ENCODE measurements at places on chromosomes 11 and 22. TPM values are rescaled to one million over a fixed set of nuclear protein-coding genes. Genes with fewer than 3 reads are reported as not detected.

The KCNJ1 gene
- polyA plus RNA-seq = not detected

The CYTH4 gene
- not detected for polyA plus RNA-seq

DNA sequence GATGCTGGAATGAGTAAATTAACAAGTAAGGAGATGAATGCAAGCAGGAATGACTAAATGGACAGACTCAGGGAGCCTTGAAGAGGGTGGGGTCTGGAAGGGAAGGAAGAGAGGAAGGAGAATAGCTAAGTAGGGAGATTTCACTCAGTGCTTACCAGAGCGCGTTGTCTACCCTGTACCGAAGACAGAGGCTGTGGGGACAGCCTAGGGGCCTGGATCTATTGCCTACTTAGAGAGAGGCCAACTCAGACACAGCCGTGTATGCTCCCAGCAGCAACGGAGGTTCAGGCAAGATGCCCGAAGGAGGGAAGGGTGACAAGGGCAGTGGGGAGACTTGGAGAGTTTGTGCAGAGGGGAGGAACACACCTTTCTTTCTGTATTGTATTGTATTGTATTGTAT lies at the start of gene FOLR2:
FOLR2 (plus strand) TSS at position 157 of the 400 bp plus-strand sequence. CDS start 1,791 bp downstream, outside the sequence.
- DNase-seq = no peak

DNA sequence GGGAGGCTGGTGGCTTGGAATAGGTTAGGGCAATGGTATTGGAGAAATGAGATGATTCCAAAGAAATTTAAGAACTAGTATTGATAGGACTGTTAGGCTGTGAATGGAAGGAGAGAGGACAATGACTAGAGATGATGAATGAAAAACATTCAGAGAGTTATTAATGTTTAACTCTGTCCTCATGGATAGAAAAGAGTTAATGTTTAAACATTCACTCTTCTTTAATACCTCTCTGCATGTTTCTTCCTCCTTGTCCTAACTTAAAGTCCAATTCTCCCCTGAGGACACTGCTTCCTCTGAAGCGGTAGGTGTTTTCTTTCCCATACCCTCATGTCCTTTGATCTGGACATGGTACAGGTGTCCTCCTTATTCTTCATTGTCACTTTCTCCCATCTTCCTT lies 13.4 kb downstream of the CHEK1 start:
- DNase-seq = no peak

DNA sequence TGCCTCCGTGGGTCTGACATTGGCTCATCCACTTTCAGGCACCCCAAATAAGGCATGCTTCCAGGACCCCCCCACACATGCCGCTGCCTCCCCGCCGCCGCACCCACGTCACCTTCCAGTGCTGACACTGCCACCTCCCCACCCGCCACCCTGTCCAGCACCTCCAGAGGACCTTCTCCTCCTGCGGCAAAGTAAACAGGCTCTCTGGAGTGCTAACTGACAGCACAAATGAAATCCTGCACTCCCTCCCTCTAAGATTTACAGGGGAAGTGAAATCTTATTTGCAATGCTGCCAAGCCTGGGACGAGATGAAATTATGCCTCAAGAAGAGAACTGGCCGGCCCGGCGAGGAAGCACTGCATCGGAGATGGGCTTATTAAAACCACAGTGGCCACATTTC lies 35.3 kb downstream of the MACROD1 start:
- DNase-seq = no peak

GRCh38 chr11:118928870-118929500 lies 3.3 kb upstream of the BCL9L start:
- peak; percentile 79 for DNase-seq

DNA sequence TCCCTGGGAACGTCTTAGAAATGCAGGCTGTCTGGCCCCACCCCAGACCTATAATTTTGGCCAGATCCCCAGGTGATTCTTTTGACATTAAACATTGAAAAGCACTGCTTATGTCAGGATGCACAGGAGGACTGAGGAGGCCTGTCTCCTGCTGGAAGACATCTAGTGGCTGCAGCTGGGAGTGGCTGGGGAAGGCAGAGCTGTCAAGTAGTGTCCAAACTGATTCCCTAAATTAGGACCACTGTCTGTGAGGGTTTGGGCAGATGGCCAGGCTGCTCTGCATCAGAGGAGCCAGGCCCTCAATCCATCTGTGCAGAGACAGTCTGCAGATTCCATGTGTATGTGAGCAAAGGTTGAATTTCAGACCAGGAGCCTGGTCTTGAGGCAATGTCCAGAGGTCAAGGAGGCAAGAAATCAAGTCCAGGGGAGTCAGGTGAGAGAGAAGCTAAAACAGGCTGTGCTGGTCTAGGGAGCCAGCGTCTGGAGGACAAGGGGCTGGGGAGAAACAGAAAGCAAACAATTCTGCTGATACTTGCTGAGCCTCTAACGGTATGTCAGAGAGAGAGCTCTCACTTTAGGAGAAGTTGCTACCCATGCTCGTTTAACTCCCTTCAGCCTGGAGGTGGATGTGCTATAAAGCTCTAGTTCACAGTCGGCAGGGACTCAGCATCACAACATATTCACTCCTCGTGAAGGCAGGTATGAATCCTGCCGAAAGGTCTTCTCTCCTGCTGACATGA lies 15.3 kb upstream of the SYTL2 start:
- DNase-seq = peak; percentile 65

DNA sequence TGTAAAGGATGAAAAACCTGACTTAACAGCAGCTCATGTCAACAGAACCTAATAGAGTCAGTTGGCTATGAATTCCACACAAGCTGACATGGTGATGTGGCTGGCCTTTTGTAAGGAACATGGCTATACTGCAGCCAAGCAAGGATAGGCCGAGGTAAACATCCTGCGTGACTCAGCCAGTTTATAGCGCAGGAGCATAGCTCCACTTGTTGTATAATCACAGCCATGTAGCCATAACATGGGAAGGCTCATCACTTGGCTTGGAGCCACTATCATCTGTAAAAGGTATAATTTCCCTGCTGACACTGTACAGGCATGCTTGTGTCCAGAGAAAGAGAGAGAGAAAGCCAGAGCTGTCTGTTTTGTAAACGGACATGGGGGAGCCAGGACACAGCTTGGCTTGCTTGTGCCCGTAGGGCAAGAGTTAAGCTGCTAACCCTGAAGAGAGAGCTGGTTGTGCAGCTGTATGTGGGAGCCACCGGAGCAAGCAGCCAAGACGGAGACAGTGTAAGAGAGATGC lies 104.4 kb upstream of the PLET1 start:
- peak; percentile 91 for DNase-seq

DNA sequence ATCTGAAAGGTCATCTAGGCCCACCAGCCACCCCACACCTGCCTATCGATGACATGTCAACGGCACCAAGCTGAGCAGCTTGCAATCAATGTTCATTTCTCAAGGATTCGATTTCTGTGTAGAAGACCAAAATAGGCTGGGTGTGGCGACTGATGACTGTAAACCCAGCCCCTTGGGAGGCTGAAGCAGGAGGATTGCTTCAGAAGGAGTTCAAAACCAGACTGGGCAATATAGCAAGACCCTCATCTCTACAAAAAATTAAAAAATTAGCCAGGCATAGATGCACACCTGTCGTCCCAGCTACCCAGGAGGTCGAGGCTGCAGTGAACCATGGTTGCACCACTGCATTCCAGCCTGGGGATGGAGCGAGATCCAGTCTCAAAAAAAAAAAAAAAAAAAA lies 108.7 kb downstream of the MICAL3 start:
- DNase-seq = no peak

DNA sequence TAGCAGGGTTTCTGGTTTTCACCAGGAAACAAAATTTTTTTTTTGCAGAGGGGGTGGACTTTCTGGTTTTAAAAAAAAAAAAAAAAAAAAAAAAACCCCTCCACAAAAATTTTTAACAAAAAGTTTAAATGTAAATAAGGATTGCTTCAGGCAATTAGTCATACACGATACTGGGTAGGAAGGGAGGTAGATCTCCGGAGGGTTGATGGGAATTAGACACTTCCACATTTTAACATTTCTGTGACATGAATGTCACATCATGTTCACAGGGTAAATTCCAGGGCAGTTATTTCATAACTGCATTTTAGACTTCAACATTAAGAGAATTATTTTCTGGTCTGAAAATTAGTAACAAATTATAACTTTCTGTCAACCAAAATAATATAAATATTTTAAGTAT lies 15.9 kb downstream of the NUP98 start:
- DNase-seq = peak; percentile 70

DNA sequence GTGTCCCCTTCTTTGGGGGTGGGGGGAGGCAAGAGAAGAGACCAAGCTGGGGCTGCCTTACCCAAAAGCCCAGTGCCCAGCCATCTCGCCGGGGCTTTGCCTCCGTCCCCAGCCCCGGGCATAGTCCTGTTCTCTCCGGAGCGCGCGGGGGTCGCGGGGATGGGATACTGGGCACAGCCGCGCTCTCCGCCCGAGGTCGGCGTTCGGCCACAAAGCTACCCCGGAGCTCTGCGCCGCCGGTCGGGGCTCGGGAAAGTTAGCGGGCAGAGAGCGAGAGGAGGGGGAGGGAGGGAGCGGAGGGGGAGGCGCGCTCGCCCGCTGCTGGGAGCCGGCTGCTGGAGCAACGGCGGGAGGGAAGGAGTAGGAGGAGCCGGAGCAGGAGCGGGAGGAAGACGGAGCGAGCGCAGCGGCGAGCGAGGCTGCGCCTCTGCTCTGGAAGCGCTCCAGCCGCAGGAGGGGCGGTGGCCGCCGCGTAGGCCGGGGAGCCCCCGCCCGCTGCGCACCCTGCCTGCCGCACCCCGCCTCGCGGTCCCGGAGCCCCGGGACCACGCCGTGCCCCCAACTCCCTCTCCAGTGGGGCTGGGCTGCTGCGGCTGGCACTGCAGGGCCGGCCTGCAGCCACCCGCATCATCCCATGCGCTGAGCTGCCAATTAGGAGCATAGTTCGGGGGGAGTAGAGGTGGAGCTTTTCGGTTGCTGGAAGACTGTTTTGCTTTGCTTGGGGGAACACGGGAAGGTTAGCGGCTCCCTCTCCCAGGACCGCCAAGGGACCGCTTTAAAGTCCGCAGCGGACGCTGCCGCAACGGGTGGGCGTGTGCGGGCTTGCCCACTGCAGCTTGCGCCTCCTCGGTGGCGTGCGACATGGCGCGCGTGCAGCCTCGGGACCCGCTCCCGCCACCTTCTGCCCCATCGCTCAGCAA lies at the start of gene SCN4B:
SCN4B (minus strand) TSS at position 272 of the 920 bp plus-strand sequence; CDS start at position 122, 150 bp downstream.
- peak; percentile 68 for DNase-seq
